Head of caudate nucleus (tissue), 42 donors: ENCODE measurements at places on chromosomes 16 and 17.

DNA sequence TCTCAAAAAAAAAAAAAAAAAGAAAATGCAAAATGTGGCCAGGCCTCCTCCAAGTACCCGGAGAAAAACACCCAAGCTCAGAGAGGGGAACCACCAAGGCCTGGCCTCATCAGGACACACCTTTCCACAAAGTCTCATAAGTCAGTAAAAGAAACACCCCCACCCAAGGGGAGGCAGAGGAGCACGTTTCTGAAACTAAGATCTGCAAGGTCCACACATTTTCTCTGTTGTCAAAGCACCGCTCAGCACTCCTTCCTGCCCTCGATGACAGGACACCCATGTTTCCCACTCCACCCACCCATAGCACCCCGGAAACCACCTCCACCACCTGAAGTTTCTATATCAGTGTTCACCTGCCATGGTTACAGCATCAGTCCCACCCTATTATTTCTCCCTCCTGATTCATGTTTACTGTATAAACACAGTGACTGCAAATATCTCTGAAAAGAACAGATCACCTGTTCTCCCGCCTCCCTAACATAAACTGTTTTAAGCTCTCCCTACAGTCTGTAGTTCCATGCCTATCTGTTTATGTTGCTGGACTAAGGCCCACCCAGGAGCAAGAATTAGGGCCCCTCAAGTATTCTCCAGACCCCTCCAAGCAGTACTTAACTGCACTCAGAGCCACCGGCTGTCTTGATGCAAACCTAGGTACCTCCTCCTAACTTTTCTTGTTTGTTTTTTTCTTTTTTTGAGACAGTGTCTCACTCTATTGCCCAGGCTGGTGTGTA lies 2.0 kb downstream of the CORO7 start:
- no peak for DNase-seq

DNA sequence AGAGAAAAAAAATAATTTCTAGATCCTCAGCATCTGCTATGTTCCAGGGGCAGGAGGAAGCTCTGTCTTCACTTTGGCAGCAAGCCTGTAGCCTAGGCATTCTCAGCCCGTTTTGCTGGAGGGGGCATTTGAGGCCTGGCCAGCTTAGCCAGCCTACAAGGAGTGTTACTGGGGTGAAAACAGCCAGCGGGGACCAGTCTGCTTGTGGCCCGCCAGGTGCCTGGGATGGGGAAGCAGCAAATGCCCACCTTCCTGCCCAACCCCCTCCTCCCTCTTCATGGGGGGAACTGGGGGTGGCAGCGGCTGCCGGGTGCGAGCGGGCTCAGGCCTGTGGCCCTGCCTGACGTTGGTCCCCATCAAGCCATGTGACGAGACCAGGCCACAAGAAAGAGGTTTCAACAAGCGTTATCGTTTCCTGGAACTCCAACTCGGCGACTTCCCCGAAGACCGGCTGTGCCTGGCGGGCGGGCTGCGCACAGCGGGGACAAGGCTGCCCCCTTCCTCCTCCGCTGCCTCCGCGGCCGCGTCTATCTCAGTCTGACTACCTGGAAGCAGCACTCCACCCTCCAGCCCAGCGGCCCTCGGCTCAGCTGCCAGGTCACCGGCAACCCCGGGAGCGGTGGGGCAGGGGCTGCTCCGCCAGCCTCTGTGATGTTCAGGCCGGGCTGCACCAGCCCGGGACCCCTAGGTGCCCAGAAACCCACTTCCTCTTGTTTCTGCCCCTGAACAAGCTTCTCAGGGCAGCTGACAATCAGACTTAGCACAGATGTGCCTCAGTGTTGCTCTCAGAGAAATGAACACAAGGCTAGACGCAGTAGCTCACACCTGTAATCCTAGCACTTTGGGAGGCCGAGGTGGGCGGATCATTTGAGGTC lies 22.9 kb downstream of the SOCS1 start:
- no peak for DNase-seq

DNA sequence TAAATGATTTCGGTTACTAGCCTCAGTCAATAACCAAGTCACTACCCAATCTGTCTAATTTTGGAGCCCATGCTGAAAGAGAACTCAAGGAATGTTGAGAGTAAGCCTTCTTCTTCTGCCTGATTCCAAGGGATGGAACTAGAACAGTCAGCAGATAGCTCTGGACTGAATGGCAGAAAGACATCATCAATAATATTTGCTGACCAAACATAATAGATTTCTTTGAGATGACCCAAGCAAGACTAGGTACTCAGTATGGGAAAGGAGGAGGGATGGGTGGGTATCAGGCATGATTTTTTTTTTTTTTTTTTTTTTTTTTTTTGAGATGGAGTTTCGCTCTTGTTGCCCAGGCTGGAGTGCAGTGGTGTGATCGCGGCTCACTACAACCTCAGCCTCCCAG lies 330.1 kb downstream of the CNTNAP4 start:
- DNase-seq, result no peak

DNA sequence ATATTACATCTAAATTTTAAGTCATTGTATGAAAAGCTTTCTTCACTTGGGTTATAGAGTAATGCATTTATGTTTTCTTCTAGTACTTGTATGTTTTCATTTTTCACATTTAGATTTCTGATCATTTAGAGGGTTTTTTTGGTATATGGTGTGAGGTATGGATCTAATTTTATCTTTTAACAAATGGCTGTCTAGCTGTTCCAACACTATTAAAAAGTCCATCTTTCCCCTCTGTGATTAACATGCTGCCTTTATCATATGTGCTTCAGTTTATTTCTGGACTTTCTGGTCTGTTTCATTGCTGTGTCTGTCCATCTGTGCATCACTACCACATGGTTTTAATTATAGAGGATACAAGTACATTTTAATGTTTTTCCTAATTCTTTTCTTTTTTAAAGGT lies 163.8 kb downstream of the MYO1D start:
- no peak for DNase-seq

GRCh38 chr16:86844695-86845094 lies 266.3 kb downstream of the FOXL1 start:
- no peak for DNase-seq

- DNase-seq, result no peak
Observed at GRCh38 chr17:63443053-63443452, 3.1 kb downstream of the CYB561 start.

DNA sequence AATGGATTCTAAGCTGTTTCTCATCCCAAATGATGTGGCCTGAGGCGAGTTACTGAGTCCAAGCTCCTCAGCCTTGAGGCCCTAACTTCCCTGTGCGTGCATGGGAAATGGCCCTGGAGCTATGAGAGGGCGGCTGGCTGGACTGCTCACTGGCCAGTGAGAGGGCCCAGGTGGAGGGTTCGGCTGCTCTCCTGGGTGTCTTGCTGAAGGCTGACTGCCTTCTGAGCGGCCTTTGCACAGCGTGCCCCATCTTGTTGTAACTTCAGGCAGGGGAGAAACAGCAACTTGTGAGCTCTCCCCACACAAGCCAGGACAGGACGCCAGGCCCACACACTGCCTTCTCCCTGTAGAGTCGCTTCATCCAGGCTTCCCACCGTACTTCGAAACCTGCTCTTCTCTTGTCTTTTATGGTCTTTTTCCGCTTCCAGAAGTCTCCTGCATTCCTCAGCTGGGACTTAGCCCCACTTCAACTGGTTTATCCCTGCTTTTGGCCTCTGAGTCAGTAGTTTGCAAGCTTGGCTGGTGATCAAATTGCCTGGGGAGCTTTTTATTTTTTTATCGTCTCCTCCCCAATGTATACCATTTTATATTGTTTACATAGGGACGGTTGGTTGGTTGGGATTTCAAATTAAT lies 13.3 kb downstream of the CDH3 start:
- no peak for DNase-seq

- no peak for DNase-seq
Observed at GRCh38 chr16:57049678-57050077, 42.7 kb upstream of the CPNE2 start.

DNA sequence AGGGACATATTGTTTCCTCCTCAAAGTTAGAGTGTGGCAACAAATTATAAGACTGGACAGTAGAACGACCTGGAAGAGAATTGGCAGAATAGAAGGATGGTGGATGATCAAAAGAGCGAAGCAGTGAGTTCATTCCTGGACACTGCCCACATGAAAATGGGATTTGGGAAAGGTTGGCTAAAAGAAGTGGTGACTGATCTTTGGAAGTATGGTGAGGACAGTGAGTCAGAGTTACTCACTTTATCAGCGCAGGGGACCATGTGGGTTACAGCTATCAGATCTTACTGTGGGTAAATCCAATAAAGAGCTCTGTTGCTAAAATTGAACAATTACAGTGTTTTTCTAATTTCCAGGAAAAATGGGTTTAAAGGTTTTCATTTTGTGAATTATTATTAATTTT lies 2.7 kb upstream of the TANC2 start:
- DNase-seq, result no peak

DNA sequence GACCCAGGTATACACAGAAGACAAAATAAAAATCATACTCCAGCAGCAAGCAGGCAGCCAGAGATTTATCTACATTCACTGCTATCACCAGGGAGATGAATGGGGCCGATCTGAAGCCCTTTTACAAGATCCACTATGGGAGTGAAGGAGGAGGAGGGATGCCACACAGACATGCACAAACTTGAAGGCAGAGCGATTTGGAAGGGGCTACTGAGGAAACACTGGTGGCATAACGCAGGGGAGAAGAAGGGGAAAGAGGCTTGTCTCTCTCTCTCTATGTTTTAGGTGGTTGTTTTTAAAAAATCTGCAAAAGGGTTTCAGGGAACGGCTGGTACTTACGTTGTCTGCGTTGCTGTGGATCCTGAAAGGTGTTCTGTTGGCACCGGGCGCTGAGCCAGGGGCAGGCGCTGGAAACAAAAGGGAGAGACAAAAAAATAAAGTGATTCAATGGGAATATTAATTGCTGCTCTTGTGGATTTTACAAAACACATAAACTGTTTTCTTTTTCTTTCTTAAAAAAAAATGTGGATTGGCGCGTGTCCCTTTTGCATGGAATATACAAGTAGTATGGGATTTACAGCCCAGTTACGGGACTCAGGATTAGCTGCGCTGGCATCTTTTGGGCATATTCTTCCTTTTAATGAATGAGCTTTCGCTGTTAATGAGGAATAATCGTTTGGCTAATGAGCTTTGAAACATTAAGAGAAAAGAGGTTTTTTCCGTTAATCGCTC lies 255.3 kb upstream of the PMFBP1 start:
- DNase-seq, result peak; percentile 36

DNA sequence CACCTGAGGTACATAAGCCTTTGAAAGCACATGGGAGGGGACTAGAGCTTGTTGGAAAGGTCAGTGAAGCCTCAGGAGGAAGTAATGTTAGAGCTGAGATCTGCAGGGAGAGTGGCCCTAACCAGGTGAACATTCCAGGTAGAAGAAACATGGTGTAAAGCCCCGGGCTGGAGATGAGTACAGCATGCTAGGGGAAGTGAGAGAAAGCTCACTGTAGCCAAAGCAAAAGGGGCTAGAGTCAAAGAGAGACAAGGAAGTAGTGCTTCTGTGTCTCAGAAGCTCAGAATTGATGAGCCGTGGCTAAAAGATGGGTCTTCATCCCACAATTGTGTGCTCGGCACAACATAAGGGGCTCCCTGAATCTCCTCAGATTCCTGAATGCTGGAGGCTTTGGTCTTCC lies 481.8 kb downstream of the XYLT1 start:
- DNase-seq, result no peak

DNA sequence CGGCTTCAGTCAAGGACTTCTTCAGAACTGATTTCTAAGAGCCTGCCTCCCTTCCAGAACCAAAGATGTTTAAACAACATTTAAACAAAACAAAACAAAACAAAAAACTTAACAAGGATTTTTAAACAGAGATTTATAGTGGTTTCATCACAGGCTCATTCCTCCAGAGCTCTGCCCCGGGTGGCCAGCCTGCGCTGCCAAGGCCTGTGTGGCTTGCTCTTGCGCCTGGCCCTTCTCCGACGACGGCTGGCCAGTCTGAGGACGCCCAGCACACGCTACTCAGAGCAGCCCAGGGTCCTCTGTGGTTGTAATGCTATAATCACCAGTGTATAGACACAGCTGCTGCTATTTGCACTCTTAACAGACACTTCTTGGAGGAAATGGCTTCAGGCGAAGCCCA lies 307.2 kb upstream of the MYOCD start:
- no peak for DNase-seq

GRCh38 chr17:32954477-32954876 lies 26.5 kb downstream of the TMEM98 start:
- no peak for DNase-seq

DNA sequence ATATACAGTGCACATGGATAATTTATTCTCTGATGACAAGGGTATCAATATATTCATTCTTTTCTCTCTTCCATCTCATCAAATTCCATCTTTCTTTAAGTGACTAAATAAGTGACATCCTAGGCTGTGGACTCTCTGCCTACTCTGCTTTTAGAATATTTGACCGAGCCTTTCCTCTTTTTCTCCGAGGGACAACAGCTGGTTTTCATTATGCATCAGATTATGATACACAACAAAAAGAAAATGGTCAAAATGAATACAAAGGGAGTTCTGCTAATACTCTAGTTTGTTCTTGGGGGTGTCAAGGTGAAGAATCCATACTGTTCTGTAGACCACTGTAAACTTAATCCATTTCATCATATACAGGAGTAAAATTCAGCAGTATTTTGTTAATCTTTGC lies 942.6 kb downstream of the KCNJ2 start:
- no peak for DNase-seq

DNA sequence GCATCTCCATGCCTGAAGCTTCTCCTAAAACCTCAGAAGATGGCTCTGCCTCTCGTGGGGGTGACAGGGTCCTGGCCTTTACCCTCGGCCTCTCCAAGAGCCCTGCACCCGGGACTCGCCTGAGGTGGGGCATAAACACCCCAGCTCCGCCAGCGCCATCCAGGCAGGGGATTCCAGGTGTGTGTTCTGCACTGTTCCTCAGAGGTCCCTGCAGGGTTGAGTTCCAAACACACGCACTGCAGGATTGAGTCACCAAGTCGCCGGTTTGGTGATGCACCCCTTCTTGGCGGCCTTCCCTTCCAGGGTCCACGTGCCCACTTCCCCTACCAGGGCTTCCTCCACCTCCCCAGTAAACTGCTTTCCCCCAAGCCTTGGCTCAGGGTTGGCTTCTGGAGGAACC lies 40.0 kb upstream of the RBFOX3 start:
- DNase-seq, result peak; percentile 3

- DNase-seq, result no peak
Observed at GRCh38 chr17:68870976-68871375, 84.2 kb downstream of the ABCA8 start.

DNA sequence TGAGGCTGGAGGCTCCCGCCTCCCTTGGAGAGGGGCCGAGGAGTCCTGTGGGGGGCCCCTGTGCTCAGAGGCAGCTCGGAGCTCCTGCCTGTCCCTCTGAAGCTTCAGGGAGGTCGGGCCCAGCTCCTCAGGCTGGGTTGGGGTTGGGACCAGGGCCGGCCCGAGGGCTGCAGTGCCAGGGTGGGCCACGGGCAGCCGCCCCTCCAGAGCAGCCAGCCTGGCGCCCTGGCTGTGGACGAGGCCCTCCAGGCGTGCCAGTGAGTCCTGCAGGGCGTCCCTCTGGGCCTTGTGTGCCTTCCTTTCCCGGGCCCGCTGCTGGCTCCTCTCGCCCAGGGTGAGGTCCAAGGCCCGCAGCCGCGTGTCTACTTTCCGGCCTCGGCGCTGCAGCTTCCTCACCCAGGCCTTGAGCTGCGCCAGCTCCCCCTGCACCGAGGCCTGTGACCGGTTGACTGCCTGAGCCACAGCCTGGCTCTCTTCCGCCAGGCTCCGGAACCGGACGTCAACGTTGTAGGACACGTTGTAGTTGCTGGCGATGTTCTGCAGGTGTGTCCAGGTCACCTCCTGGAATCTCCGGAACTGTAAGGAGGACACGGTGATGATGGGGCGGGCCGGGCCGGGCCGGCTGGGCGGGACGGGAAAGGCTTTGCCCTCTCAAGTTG lies 1.2 kb downstream of the PTX4 start:
- no peak for DNase-seq
